Left lung (tissue), 14 donors: ENCODE measurements at places on chromosomes 2 and 18. TPM values are rescaled to one million over a fixed set of nuclear protein-coding genes. Genes with fewer than 3 reads are reported as not detected.
A peak's percentile ranks its signal among the peaks of the same experiment; 100 is the strongest.

GRCh38 chr18:42080340-42080739, 125.3 kb downstream of the PIK3C3 start:
- no peak for DNase-seq

- DNase-seq: peak; percentile 53
These were observed 5.7 kb upstream of the WIPF1 start for GRCh38 chr2:174603280-174603679.

DNA sequence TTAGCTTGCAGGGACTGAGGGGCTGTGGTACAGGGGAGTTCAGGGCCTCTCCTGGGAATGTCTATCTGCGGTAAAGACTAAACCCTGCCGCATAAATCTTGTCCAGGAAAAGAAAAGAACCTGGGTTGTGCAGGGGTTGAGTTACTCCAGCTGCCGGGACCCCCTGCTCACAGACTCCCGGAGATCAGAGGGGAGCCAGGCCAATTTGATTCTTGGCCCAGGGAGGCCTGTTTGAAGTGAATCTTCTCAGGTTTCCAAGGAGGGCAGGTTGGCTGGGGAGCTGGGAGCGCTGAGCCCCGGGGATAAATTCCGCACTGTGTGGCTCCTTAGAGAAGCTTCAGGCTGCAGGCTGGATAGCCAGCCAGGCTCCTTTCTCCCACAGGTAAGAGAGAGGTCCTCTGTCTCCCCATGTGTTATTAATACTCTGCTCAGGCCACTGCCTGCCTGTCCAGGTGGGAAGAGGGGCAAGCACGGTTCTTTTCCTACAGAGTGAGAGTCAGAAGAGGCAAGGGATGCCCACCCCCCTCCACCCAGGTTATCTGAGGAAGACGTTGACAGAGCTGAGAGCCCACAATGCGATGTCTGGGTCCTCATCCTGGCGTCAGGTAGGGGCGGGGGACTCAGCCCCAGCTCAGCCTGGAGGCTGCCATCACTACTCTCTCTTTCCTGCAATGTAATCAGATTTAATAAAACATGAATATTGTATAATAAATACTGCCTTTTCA, 82.7 kb downstream of the LONRF2 start:
- DNase-seq: no peak

- DNase-seq: no peak
These were observed 24.1 kb upstream of the CHRNA1 start for GRCh38 chr2:174788291-174788929.

The TCF23 gene
- 0.50 TPM for total RNA-seq
